ENCODE measurements at places on chromosomes 6 and 20. TPM values are rescaled to one million over a fixed set of nuclear protein-coding genes. Genes with fewer than 3 reads are reported as not detected.

The KCNK5 gene
- 0.71 TPM for total RNA-seq

The SLC22A23 gene
- 102 TPM for total RNA-seq

The OR12D3 gene
- not detected for total RNA-seq

The SLC22A2 gene
- not detected for total RNA-seq

The ABHD12 gene
- total RNA-seq, result 101 TPM

The GLP1R gene
- total RNA-seq, result not detected

The PSMB8 gene
- not detected for total RNA-seq

The CCN6 gene
- total RNA-seq, result not detected

The RIMS4 gene
- total RNA-seq, result 96.1 TPM

- DNase-seq, result no peak
Measured at GRCh38 chr20:52892023-52892422, 80.1 kb upstream of the TSHZ2 start.

GRCh38 chr20:6882561-6883291 lies 115.2 kb downstream of the BMP2 start:
- DNase-seq, result no peak

- DNase-seq, result no peak
Measured at GRCh38 chr6:122143813-122144601, 255.4 kb upstream of the HSF2 start.

GRCh38 chr6:31462026-31462963 lies 35.6 kb upstream of the MICB start:
- DNase-seq, result no peak

- no peak for DNase-seq
Measured at GRCh38 chr6:145814035-145814500, 527 bp downstream of the FBXO30 start.

- DNase-seq, result no peak
Measured at GRCh38 chr20:41783423-41784208, 165.4 kb upstream of the CHD6 start.

DNA sequence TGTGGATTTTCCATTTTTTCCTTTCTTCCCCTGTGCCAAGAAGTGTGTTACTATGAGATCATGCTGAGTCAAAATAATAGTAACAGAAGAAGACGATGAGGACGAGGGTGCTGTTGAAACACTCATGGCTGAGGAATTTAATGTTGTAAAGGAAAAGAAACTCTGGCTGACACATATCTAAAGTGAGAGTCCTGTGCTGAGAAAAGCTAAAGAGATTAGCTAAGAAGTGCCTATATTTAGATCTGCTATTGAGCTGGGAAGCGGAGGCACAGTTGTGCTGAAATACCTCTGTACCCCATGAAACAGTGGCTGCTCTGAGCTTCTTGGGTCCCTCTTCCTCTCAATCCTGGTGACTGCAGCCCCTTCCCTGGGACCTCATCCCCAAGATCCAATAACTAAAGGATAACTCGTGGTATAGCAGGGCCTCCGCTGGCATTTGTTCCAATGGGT lies 1.1 kb upstream of the SYTL3 start:
- no peak for DNase-seq

GRCh38 chr6:80446454-80447045 lies 340.1 kb downstream of the BCKDHB start:
- DNase-seq, result no peak

DNA sequence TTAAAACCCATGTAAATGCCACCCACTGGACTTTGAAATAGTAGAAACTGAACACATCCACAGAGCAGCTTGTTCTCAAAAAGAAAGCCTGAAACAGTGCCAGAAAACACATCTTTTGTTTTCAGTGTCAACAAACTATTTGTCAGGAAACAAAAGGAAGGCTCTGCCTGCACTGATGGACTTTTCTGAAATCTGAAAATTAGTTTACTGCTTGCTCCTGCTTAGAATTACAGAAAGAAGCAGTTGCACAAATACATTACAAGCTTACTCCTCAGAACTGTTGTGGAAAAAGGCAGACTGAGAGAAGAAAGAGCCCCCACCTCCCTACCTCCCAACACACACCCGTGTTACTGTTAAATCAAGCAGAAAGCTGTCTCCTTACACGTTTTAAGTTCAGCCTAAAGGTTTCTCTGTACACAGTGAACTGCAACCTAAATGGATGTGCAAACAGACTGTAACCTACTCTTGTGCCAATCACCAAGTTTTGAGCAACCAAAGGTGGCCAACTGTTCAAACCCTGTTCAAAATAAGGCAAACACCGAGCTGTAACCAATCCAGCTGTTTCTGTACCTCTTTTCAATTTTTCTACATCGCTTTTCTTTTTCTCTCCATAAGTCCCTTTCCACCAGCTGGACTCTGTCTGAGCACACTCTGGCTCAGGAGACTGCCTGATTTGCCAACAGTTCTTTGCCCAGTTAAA lies 43.7 kb downstream of the FRK start:
- DNase-seq, result no peak

- DNase-seq, result no peak
Measured at GRCh38 chr6:52157301-52157941, 28.8 kb upstream of the IL17A start.

GRCh38 chr20:1319051-1319450 lies 9.9 kb downstream of the SDCBP2 start:
- no peak for DNase-seq

DNA sequence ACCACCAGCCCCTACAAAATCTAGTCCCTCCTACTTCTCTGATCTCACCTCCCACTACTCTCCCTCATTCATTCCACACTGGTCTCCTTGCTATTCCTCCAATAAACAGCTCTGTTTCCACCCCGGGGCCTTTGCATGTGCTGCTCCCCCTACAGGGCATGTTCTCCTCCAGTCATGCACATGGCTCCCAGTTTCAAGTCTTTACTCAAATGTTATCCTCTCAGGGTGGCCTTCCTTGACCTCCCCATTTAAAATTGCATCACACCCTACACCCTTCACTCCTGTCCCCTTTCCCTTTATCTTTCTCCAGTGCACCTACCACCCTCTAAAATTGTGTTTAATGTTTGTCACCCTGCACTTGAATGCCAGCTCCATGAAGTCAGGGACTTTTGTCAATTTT lies 174.5 kb downstream of the MRPL14 start:
- DNase-seq, result no peak

- no peak for DNase-seq
Measured at GRCh38 chr20:51358032-51358724, 184.3 kb downstream of the NFATC2 start.

- DNase-seq, result peak; percentile 23
Measured at GRCh38 chr6:139881728-139882211, 507.3 kb upstream of the CITED2 start.

GRCh38 chr20:14113416-14113815 lies 118.1 kb downstream of the MACROD2 start:
- no peak for DNase-seq

DNA sequence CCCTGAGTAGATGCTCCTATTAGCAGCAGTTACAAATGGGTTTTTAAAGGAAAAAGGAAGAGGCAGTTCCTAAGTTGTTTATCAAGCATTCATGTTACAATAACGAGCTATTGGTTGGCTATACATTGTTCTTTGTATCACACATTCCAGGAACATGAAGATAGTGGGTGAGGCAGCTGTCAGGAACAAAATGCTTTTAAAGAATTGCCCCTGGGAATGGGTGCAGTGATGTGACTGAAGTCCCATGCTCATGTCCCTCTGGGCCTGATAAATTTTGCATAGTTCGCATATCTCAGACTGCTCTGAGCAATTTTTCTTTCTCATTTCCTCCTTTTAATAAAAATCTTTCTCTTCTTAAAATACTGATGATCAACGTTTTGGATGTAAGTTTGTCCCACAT lies 3.7 kb downstream of the ENPP1 start:
- DNase-seq, result no peak

- no peak for DNase-seq
Measured at GRCh38 chr20:59451066-59451630, 150.7 kb downstream of the EDN3 start.

GRCh38 chr6:119986934-119987549 lies 637.5 kb upstream of the MAN1A1 start:
- DNase-seq, result no peak

GRCh38 chr6:8335896-8336295 lies 99.4 kb downstream of the SLC35B3 start:
- DNase-seq, result no peak

DNA sequence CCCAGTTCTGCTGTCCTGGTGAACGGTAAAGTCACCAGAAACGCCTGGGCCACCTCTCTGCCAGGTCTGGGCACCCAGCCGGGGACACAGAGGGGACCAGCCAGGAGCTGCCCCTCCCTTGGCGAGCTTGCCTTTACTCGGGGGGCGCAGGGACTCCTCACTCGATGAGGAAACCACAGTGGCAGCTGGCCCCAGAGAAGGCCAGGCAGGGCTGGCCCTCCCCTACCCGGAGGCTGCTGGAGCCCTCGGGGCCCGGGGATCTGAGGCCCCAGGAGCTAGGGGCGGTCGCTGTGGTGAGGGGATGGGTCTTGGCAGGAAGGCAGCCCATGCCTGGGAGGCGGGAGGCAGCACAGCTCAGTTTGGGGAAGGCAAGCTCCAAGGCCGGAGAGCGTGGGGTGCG lies 80.4 kb upstream of the SLCO4A1 start:
- DNase-seq, result no peak

GRCh38 chr20:51736947-51737346 lies 31.2 kb downstream of the ATP9A start:
- no peak for DNase-seq

DNA sequence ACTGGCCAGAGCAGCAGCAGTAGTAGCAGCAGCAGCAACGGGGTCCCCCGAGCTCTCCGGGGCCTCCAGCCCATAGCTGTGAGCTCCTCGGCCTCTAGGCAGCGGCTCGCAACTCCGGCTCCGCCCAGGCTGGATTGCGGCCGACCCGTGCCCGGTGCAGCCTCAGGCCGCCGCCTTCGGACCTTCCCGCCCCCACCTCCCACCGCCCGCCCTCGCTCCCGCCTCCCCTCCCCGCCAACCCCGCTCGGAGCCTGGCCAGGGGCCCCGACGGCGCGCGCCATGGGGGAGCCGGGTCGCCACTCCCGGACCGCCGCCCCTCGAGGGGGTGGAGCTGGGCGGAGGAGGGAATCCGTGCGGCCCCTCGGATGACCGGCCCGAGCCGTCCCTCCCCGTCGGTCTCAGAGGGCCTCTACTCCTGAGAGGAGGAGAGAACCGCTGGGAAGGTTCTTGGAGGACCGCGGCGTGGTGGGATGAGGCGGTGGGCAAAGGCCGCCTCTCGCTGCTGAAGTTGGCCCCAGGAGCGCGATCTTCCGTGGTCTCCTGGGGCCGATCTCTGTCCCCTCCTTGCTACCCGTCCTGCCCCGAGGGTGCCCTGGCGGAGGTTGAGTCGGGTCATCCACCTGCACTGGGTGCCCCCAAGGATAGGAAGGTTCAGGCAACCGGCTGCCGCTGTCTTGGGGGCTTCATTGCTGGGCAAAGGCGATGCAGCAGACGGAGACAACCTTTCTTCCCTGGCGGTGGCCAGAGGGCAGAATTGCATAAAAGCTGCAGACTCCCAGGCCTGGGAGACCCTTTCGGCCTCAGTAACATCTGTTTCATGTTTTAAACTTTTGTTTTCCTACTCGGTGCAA lies at the start of gene ADAM33:
Gene ADAM33, minus strand, starts transcription at position 80 of the 851 bp plus-strand sequence. Its CDS starts 6 bp downstream, at position 74.
- peak; percentile 62 for DNase-seq

DNA sequence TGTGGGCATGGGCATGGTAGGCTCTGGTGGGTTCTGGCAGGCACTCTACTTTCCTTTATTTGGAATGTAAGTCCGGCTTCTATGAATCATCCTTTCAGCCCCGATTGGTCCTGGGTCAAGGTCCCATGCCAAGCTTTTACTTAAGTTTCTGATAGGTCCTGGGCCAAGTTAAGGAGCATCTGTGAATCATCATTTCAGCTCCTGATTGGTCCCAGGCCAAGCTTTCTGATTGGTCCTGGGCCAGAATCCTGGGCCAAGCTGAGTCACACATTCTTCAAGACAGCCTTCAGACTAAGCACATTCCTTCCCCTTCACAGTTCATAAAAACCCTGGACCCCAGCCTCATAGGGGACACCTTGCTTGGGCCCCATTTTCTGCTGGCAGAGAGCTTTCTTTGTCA lies 231.0 kb upstream of the EYS start:
- DNase-seq, result no peak

Measured in glutamatergic neuron (in vitro differentiated cells).